ENCODE measurements at places on chromosomes 2 and 18.
A peak's percentile ranks its signal among the peaks of the same experiment; 100 is the strongest.

- DNase-seq: no peak
These were observed 1.8 kb downstream of the DPP4 start for GRCh38 chr2:162072181-162072702.

- DNase-seq: no peak
These were observed 62.1 kb downstream of the LBH start for GRCh38 chr2:30293303-30293921.

- no peak for DNase-seq
These were observed 11.4 kb downstream of the ARL6IP6 start for GRCh38 chr2:152729844-152730243.

DNA sequence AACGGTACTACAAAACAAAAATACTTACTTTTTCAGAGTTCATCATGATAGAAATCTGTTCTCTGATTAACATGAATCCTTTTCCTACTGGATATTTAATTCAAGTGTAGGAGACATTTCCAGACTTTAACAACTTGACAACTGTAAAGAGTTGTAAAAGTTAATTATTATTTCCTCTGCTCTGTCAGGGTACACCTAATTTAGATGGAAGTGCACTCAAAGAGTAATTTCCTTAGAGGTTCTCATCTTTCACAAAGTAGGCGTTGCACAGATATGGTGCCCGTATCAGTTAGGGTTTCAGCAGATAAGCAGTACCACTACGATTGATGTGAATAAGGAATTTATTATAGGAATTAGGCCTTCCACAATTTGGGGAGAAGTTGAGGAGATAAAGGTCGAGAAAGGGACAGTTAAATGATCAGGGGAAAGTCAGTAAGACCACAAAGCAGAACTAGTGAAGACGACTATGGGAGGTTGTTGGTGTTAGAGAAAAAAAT lies 16.2 kb upstream of the PDE11A start:
- DNase-seq: no peak

DNA sequence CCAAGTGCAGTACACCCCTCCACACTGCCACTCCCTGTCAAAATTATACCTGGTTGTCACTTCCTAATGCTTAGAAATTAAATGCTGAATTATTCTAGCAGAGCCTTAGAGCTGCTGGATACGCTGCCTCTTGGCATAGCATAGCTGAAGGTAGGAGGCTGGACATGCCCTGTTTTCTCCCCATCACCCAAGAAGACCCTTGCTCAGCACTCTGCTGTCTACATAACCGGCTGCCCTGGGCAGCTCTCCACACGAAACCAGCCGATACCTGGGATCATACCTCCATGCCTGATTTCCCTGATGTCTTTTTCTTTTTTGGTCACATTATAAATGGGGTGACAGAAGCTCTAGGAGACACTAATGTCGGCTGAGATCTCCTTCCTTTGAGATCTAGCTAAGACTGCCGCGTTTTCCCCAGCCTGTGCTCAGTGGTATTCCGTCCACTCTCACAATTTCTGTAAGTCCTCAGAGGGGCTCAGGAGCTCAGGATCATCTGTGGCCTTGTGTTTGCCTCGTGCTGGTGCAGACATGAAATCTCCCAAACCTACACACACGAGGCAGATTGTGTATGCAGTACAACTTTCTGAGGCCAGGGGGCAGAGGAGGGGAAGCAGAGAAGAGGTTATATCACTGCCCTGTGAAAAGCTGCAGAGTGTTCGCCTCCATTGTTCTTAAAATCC lies 13.5 kb upstream of the ZAP70 start:
- DNase-seq: peak; percentile 68

DNA sequence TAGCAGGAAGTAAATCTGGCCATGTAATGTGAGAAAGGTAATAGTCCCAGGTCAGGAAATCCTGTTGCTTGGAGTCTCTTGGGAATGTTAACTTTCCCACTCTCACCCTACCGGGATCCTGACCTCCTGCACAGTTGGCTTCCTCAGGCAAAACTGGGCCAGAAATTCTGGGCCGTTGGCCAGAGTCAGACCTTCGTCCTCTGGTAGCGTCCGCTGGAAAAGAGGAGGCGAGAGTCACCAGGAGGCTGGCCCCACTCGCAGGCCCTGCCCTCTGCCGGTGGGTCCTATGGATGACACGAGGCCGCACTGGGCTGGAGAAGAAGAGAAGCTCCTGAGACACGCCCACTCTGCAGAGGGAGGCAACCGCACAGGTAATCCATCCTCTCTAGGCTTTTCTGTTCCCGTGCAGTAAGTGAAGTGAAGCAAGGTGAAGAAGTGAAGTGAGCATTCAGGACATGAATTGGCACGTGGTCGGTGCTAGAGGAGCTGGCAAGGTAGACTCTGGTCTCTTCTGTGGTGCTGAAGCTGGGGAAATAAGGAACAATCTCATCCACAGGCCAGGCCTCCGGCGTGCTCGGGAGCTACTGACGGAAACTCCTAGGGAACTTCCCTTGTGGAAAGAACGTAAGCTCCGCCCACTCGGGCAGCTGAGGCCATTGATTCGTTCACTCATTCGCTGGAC lies 182.7 kb upstream of the GLI2 start:
- peak; percentile 87 for DNase-seq

- DNase-seq: no peak
These were observed 37.4 kb upstream of the TXNDC2 start for GRCh38 chr18:9848170-9848879.

DNA sequence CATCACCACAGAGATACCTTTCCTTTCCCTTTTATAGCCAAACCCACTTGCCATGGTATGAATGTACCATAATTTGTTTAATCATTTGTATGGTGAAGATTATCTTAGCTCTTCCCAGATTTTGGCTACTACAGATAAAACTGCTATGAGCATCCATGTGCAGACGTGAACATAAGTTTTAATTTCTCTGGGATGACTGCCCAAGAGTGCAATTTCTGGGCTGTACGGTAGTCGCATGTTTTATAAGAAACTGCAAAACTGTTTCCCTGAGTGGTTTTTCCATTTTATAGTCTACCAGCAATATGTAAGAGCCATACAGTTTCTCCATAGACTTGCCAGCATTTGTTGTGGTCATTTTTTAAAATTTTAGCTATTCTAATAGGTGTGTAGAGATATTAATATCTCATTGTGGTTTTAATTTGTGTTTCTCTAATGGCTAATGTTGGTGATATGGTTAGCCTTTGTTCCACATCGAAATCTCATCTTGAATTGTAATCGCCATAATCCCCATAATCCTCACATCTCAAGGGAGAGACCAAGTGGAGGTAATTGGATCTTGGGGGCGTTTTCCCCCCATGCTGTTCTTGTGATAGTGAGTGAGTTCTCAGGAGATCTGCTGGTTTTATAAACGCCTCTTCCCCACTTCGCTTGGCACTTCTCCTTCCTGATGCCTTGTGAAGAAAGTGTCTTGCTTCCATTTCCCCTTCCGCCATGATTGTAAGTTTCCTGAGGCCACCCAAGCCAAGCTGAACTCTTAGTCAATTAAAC lies 628.5 kb upstream of the KLHL29 start:
- no peak for DNase-seq

GRCh38 chr2:95359501-95359930 lies 43.0 kb upstream of the FAHD2A start:
- DNase-seq: no peak

GRCh38 chr18:23032030-23032582 lies 99.0 kb downstream of the RBBP8 start:
- DNase-seq: no peak

DNA sequence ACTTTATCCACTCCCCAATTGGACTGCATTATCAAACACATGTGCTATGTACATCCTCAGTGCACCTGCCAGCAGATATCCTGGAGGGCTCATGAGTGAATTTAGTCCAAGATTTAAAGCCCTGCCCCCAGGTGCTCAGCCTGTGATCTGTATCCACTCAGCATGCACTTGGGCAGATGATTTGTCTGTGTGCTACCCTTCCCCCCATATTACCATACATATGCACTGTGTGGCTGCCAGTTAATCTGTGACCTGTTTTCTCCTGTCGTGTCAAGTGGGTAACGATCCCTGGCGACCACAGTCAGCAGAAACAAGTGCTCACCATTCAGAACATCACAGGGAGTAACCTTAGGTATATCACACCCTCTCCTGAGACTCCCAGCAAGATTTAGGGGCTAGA lies 10.2 kb downstream of the NAGK start:
- no peak for DNase-seq

GRCh38 chr18:36124841-36125240 lies 4.3 kb downstream of the SLC39A6 start:
- no peak for DNase-seq

DNA sequence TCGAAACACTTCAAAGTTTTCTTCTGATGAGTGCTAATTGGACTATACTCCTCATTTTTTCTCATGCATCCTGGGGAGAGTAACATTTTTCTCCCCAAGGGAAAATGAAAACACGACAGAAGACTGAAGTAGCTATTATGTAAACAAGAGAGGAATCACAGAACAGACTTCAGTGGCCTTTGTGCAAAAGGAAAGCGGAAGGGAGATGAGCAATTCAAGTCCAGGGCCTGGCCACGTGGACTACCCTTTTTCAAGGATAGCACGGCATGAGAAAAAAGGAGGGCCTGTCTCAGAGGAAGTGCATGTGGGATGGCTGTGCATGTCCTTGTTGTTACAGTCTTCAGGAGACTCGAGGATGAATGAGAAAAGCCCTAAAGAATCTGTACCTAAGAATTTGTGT lies 43.8 kb upstream of the KCNE4 start:
- DNase-seq: no peak

- peak; percentile 9 for DNase-seq
These were observed 1.3 kb upstream of the SMAD2 start for GRCh38 chr18:47931718-47932103.

DNA sequence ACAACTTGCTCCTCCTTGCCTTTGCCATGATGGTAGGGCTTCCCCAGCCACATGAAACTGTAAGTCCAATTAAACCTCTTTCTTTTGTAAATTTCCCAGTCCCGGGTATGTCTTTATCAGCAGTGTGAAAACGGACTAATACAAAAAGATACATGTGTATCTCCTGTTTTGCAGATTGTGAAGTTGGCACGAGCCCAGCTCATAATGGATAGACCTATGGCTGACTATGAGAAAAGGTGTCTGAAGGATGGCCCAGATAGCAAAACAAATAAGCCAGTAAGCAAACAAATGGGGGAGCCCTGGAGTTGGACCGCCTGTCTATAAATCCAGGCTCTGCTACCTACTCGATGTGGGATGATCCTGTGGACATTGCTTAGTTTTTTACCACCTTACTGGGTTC lies 15.5 kb upstream of the PRKCE start:
- DNase-seq: no peak

- DNase-seq: no peak
These were observed 305.4 kb downstream of the AFF3 start for GRCh38 chr2:99836690-99837605.

GRCh38 chr2:209424199-209424701 lies 403 bp downstream of the MAP2 start:
- peak; percentile 6 for DNase-seq

DNA sequence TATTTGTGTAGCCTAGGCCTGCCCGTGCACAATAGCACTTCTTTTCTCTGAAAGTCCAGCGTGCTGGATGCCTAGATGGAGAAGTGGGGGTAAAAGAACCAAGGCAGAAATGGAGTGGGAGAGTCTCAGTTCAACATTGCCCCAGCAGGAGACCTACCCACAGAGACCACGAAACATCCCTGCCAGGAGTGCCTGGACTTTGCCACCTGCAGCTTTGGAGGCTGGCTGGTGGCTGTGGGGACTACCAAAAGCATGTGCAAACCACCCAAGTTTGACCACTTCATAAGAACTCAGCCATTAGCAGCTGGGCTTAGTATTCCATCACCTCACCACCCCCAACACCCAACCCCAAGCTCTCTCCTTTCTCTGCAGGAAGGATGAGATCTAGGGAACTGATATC lies 416.9 kb upstream of the ID2 start:
- DNase-seq: no peak

- DNase-seq: no peak
These were observed 156.7 kb downstream of the LPIN1 start for GRCh38 chr2:11903085-11903606.

- DNase-seq: no peak
These were observed 160.1 kb upstream of the LRP1B start for GRCh38 chr2:142290931-142291330.

- no peak for DNase-seq
These were observed 146.3 kb downstream of the ATL2 start for GRCh38 chr2:38230756-38231155.

- peak; percentile 28 for DNase-seq
These were observed 105.6 kb upstream of the LDLRAD4 start for GRCh38 chr18:13112982-13113381.

DNA sequence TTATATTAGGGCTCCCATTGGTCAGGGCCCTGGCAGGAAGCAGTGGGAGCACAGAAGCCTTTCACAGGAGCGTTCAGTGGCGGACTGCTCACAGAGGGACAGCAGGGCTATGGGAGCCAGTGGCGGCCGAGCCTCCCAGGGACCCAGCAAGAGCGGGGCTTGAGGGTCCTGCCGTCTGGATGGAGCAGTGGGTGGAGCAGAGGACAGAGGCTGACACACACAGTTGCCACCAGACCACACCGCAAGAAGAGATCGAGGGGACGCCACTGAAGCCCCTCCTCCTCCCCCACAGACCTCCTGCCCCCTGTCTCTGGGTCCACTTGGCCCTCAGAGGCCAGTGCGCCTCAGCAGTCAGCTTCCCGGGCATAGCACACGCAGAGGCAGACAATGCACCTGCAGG lies 39.3 kb downstream of the SALL3 start:
- no peak for DNase-seq

- DNase-seq: no peak
These were observed 10.9 kb upstream of the HS6ST1 start for GRCh38 chr2:128329607-128330006.

- DNase-seq: no peak
These were observed 36.7 kb upstream of the OSBPL6 start for GRCh38 chr2:178157574-178157973.

DNA sequence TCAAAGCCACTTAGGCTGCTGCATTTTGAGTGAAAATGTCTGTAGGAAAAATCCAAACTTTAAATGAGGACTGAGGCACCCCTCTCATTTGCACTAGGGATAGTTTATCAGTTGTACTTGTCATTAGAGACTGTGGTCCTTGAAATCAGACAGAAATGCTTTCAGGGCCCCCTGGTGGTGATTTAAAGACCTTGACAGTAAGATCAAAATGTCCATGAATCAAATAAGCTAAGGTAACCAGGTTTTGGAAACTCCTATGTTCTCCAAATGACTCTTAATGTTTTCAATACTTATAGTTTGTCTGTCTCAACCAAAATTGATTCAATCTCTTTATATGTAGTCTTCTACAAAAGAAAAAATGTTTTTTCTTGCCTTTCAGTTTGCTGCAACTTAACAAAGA lies 28.8 kb upstream of the DDX18 start:
- DNase-seq: peak; percentile 28

GRCh38 chr18:40355726-40356125 lies 1599.3 kb upstream of the PIK3C3 start:
- DNase-seq: no peak

DNA sequence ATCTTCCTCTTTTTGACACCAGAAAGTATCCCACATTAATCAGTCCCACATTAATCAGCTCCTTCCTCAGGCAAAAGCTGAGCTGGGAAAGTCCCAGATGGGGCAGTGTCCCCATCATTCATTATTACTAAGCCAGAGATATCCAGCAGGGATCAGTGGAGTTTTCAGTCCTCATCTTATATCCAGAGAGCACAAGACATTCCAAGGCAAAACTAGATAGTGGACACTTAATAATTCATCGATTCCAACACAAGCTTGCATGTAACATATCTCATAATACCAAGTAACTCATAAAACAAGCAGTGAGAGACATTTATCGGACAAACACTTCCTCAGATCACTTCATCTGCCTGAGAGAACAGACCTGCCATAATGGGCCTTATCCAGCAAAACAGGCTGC lies 53.1 kb downstream of the MCFD2 start:
- DNase-seq: no peak

- no peak for DNase-seq
These were observed 237.1 kb downstream of the BCL2 start for GRCh38 chr18:63082366-63083019.

GRCh38 chr2:231000211-231000904 lies 4.4 kb downstream of the SPATA3 start:
- no peak for DNase-seq
